Stromal cell of bone marrow (primary cell): ENCODE measurements at places on chromosomes 3 and 15.

DNA sequence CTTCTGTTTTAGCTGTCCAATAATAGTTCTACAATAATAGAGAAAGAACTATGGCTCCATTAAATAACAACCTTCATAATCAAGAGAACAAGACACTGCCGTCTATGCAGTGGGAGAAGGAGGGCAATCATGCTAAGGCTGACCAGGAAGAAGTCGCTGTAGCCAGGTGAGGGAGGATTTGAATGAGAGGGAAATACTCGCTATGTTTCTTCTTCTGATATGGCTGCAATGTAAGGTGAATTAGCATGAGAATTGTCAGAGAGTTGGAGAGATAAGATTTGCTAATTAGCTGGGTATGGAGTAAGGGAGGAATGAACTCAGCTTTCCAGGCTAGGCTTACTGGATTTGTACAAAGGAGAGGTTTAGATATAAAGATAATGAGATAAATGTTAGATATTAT is 555.4 kb upstream of the ZNF385D start:
- DNase-seq, result no peak

DNA sequence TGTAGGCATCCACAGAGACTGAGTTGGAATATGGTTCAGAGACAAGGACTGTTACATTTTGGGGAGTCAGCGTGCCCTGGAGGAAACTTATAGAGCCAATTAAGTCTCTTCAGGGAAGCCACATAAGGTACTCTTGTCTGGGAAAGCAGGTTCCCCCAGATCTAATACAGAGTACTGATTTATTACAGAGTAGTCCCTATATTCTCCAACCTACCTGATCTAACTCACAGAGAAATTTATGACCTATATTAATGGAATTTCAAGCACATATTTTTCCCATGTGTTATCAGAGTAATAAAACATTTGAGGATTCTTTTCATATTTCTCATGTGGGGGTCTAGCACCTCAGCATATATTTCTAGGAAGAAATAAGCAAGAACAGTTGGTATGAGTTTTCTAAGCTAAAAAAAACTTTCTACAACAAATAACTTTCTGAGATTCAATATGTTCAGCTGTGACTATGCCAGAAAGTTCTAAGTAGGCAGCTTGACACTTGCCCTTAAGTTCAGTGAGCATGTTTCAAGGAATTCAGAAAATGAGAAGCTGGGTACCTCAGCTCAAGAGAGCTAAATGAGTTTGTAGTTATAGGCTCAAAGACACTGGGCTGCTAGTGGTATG is 75.3 kb upstream of the COL8A1 start:
- no peak for DNase-seq

DNA sequence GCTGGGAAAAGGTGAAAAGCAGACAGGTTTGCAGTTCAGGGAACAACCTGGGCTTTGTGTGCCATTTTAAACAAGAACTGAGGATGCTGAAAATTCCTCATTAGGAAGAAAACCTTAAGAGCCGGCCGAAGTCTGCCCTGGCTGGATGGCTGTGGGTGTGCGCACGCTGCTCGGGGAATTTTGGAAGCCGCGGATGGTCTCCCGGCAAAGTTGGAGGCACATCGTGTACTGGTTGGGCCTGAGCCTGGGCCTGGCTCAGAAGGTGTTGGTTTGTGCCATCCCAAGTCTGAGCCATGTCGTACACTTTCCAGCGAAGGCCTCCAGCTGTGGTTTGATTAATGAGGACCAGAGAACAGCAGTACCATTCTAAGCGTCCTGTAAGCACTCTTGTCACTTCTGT is 188.2 kb downstream of the ATP10A start:
- DNase-seq, result no peak

- no peak for DNase-seq
These were observed 39.4 kb downstream of the WWTR1 start for GRCh38 chr3:149618151-149619123.

DNA sequence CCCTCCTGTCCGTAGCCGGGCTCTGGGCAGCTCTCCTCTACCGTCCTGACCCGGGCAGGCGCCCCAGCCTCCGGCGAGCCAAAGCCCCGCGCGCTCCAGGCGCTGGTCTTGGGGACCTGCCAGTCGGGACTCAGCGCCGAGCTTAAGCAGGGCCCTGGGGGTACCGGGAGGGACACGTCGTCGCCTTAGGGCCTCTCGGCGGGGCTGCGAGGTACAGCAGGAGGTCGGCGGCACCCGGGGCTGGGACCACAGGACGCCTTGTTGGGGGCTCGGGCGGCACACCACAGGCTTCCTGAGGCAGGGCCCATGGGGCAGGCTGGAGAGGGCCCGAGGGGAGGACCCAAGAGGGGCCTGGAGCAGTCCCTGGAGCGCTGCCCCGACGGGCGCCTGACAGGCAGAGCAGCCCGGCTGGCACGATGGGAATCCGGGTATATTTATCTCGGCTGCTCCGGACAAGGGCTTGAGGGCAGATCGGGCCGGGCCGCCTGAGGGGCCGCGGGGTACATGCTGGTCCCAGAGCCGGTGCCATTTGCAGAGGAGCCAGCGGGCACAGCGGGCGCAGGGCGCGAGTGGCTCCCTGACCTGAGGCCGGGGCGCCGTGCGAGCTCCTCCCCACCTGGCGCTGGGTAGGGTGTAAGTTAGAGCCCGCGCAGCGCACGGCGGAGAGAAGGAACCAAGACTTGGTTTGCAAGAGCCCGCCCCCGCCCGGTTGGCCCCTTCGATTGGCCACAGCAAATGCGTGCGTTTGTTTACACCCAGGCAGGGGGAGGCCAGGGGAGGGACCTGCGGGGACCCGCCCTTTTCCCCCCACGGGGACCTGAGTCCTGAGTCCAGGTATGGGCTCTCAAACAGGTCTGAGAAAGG is 574 bp downstream of the SLC38A3 start:
- no peak for DNase-seq

DNA sequence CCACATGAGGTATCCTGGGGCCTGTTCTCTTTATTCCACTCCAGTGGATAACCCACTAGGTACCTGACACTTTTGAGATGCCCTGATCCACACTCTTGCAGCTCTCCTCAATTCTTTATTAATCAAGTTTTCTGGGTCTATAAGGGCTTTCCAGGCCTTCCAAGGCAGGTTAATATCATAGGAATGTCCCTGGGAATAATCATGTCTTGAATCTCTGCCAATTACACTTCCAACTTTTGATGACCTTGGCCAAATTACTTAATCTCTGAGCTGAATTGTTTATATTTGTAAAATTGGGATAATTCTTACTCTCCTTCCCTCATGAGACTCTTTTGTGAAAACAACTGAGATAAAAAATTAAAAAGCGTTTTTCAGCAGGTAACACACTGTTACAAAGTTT is 881.7 kb downstream of the MCTP2 start:
- DNase-seq, result no peak

- DNase-seq, result no peak
These were observed 243.9 kb downstream of the SHQ1 start for GRCh38 chr3:72604328-72604727.

GRCh38 chr3:151987893-151988292 is 114.5 kb downstream of the SUCNR1 start:
- DNase-seq, result no peak

DNA sequence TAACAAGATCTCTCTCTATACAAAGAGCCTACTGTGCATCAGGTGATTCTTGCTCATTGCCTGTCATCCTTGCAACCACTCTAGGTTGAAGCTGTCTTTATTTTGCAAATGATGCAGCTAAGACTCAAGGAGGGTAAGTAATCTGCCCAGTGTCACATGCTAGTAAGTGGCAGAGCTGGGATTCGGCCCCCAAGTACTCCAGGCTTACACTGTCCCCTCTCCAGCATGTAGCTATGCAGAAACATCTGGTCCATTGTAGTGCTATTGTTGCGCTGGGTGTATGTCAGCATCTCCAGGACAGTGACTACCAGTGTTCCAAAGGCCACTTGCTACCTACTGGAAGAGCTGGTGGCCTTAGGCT is 248.9 kb downstream of the SLCO3A1 start:
- DNase-seq, result no peak

DNA sequence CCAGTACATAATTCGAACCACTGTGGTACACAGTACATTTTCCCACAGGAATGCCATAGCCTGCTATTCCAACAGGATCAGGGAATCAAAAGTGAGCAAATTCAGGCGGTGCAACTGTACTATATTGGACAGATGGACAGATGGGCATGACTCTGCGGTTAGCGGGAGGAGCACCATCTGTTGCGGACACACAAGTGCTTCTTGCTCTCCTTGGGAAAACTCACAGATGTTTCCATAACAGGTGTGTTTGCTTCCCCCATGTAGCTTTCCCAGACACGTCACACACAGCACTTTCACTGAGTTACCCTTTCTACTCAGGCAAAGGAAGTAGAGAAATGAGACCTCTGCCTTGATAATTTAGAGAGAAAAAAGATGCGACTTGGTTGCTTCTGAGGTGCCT is 325.1 kb upstream of the THBS1 start:
- DNase-seq, result no peak

- no peak for DNase-seq
These were observed 92.5 kb upstream of the SKOR1 start for GRCh38 chr15:67732671-67733374.

DNA sequence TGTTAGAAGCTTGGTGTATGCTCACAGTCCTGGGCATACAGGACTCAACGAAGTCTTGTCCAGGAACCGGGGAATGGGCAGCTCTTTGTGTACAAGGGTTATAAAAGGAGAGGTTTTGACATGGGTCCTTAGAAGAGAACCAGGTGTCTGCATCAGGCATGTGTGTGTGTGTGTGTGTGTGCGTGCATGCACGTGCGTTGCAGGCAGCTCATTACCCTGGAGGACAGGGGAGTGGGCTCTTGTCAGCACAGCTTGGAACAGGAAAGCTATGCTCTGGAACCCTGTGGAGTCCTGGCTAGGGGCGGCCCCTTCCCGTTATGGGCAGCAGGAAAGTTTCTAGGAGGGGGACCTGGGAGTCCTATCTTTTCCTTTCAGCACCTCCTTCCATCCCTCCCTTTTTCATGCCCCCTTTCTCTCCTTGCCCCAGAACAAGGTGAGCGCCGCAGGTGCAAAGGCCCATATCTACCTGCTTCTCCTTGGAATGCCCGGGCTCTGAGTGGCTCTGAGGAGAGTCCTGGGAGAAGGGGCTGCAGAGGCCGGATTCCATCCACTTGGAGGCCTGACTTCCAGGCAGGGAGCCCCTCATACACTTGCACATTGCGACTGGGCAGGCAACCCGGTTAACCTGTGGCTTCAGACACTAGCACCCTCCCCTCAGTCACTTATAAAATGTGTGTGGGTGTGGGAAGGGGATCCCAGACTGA is 33.9 kb upstream of the LCTL start:
- DNase-seq, result no peak

GRCh38 chr3:141825216-141826011 is 51.0 kb upstream of the ATP1B3 start:
- no peak for DNase-seq

DNA sequence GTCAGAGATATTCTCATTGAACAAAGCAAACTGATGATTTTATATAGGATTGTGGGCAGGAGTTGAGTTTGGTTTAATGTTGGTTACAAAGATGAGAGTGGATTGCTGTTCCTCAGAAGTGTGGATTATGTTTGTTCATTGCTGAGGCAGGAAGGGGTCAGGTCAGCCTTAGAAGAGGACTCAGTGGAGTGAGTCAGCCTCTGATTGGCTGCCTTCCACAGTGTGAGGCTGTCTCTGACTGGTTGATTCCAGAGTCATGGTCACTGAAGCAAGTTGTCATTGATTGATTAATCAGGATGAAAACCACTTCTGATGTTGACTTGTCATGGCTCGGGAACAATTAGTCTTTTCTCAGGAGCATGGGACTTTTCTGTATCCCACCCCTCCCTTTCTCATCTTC is 36.2 kb downstream of the KBTBD12 start:
- DNase-seq, result peak; percentile 78

DNA sequence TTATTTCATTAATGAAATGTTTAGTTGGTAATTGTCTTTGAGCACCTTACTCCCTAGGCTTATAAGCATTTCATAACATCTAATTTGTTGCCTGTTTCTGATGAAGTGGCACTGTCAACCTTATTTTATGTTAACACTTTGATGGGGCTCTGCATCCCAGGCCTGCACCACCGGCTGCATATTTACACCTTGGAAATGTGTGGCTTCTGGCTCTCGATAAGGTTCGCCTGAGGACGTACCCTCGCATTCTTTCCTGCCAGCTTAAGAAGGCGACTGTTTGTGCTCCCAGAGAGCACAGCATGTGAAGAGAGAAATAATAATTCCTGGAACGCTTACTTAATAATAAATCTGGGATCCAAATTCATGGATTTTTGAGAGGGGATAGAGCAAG is 763.3 kb upstream of the CFAP20DC start:
- DNase-seq, result no peak

- DNase-seq, result peak; percentile 70
These were observed 19.0 kb downstream of the STOML1 start for GRCh38 chr15:73972984-73973682.

DNA sequence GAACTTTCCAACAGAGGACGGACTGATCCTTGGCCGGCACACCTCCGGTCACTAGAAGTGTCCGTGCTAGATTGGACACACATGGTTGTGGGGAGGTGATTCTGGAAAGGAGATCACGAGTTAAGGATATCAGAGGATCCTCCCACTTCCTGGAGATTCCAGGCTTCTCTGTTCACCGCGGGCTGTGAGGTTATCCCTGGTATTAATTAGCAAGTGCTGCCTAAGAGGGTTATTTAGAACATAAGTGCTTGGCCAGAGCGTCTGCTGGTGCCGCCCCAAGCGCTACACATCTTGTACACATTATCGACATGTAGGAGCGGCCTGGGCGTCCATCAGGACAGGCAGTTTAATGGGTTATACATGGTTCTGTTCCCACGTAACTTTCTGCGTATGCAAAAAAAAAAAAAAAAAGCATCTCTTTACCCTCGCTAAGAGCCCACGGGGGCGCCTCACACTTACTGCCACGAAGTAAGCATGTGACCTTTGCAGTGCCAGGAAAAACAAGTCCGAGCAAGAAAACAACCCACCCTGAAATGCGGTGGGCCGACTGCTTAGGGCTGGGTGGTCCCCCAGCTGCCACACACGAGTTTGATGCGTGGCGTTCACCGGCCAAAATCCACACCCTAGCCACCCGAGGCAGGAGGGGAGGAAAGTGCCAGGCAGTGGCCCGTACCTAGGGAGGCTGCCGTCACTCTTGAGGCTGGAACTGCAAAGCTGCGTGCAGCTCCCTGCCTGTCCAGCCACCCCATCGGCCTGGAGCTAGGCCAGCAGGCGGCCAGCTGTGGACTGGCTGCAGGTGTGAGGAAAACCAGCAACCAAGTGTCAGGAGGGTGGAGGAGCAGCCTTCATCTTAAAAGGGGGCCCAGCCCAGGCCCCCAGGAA is 78.0 kb downstream of the CPN2 start:
- DNase-seq, result no peak

GRCh38 chr3:99551520-99551919 is 86.9 kb upstream of the COL8A1 start:
- DNase-seq, result no peak

DNA sequence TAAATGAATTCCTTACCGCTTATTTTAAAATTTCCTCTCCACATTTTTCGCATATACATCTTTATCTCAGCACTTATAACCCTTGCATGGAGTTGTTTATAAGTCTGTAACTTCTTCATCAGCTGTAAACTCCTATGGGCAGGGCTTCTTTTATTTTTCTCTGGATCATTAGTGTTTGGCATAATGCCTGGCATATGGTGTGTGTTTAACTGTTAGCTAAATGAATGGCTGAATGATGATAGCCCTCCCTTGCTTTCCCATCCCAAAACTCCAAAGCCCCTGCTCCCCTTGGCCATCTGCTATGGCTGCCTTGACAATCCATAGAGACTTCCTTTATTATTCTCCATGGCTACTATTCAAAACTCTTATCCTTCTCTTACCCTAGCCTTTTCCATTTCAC is 48.1 kb upstream of the SEMA6D start:
- DNase-seq, result no peak
